ENCODE measurements at places on chromosomes 2 and 18.

DNA sequence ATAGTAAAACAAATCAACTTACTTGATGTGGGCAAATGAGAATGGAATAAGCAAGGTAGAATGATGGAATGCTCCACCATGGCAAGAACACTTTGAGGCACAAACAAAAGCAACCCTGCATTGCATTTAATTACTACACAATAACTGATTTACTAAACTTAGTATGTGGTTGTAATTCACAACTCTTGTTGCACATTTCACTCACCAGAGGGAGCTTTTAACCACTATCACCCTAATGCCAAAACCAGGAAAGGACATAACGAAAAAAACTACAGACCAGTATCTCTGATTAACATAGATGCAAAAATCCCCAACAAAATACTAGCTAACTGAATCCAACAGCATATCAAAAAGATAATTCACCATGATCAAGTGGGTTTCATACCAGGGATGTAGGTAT lies 659.8 kb downstream of the CPS1 start:
- no peak for DNase-seq

DNA sequence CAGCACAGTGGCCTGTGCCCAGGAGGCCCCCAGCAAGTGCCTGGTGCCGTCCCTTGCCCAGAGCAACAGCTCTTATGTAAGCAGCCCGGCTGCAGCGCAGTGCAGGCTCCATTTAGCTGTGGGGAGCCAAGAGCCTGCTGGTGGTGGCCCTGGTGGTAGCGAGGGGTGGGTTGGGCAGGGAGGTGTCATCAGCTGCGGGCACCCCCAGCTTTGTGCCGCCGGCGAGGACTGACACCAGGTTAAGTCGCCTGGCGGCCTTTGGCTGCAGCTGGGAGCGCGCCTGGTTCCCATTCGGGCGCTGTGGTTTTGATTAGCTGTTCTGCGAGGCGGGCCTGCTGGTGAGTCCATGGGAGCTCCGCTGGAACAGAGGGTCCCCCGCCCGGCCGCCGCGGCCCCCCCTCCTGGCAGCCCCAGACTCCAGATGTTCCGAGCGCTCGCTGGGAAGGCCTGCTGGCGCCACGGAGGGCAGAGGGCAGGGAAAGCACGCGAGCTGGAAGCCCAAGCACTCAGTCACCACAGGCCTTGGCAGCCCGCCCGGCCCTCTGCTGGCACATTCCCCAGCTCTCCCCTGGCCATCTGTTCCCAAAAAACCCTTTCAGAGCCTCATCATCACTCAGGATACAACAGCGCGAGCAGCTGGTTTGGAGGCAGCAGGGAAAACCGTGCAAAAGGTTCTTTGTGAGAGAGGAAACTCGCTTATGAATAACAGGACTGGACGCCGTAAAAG lies 18.4 kb downstream of the ATOH8 start:
- no peak for DNase-seq

DNA sequence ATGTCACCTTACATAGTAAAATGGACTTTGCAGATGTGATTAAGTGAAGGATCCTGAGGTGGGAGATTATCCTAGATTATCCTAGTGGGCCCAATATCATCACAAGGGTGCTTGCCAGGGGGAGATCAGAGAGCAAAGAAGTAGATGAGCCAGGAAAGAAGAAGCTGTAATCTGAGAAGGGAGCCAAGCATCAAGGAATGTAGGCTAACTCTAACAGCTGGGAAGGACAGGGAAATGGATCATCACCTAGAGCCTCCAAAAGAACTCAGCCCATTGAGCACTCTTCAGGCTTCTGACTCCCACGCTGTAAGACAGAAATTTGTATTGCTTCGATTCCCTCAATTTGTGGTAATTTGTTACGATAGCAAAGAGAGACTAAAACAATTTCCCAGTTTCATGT lies 309.9 kb downstream of the LRP1B start:
- no peak for DNase-seq

DNA sequence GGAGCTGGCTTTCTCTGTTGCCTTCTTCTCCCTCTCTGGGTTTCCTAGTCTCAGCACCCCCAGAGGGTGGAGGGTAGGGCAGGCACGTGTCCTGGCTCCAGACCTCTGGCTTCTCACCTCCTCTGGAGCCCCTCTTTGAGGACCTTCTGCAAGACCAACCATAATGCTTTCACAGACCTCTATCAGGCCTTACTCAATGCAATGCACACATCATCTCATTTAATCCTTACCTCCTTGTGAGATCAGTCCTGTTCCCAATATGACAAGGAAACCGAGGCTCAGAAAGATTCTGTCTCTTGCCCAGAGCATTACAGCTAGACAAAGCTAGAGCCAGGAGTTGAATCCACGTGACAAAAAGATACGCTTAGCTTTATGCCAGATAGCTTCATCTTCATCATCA lies 8.2 kb downstream of the ATOH8 start:
- DNase-seq: no peak

GRCh38 chr18:59488899-59489298 lies 129.8 kb upstream of the LMAN1 start:
- DNase-seq: no peak

GRCh38 chr2:196961889-196962288 lies 35.4 kb upstream of the PGAP1 start:
- no peak for DNase-seq

DNA sequence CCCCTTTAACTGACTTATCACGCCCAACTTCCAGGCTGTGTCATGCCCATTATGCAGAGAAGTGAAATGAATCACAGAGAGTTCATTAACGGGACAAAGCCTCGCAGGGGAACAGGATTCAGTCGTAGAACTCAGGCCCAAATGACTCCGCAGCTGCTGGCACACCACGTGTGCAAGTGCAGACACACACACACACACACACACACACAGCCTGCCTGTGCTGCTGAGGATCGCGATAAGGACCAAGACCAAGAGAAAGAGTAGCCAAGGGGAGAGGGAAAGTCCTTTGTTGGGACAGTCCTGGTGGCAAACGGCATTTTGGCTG lies 90.0 kb upstream of the TAF1B start:
- DNase-seq: peak; percentile 52

- no peak for DNase-seq
These were observed 1.4 kb downstream of the ITPRID2 start for GRCh38 chr2:181892799-181893435.

DNA sequence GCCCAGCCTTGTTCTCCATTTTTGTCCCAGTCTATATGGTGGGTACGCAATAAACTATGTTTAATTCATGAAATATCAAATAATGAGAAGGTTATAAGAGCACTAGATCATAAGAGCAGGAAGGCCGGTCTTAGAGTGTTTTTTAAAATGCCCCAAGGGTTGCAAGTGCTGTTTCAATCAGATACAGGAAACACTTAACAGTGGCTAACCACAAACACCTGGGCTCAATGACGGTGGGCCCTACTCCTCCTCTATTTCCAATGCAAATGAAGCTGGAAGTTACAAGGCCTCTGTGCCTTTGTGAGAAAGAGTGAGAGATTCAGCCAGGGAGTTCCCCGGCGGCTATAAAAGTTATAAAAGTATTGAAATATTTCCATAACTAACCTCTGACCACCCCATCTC lies 18.9 kb upstream of the WDR33 start:
- peak; percentile 76 for DNase-seq

- DNase-seq: no peak
These were observed 18.5 kb upstream of the LRATD1 start for GRCh38 chr2:14614017-14614416.

GRCh38 chr18:41391616-41392595 lies 563.1 kb upstream of the PIK3C3 start:
- no peak for DNase-seq

GRCh38 chr2:163077241-163077640 lies 238.7 kb upstream of the KCNH7 start:
- DNase-seq: no peak

DNA sequence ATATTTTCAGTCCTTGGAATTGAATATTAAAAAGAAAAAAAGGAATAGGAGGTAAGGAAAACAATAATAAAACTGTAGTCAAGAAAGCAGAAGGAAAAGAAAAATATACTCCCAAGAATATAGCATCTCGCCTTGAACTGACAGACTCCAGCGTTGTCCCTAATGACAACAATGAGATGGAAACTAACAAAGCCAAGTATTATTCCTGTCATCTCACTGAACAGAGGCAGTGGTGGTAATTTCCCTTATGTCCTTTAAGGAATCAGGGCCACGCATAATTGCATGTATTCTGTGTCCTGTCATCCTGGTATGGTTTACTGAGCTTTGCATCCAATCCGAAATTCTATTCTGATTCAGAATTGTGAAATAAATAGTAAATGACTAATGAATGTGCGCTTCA lies 158.9 kb downstream of the LRRTM4 start:
- DNase-seq: no peak

- no peak for DNase-seq
These were observed 38.1 kb upstream of the LCLAT1 start for GRCh38 chr2:30408961-30409387.

GRCh38 chr2:56474412-56475158 lies 290.8 kb downstream of the CCDC85A start:
- DNase-seq: no peak

DNA sequence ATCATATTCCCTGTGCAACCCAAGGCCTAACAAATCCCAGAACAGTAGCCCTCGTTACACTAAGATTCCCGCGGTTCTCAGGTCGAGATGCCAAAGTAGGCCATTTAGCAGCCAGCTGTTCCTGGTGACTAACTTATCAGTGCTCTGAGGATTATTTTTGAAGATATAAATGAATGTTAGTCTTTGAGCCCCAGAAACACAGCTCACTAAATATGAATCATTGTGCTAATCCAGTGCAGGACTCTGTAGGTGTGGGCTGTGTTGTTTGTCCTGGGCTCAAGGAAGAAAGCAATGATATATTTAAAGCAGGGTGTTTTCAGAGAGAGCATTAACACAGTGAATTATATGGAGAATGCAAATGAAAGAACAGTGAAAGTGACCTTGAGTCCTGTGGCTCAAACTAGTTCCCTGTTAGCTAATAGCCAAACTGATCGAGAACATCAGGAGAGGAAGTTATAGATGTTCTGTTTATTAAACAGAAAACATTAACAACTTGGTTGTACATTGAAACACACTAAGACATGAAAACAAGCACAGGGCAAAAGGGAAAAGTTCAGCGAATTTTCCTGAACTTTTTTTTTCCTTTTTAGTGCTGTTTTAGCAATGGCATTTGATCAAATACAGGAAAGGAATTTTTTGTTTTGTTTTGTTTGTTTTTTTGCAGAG lies 228.3 kb downstream of the RNF152 start:
- no peak for DNase-seq

GRCh38 chr2:46335391-46336282 lies 38.4 kb downstream of the EPAS1 start:
- DNase-seq: no peak

- no peak for DNase-seq
These were observed 190.2 kb downstream of the TFCP2L1 start for GRCh38 chr2:121094845-121095244.
